HFFc6 (cell line): ENCODE measurements at places on chromosomes 6 and 20. TPM values are rescaled to one million over a fixed set of nuclear protein-coding genes. Genes with fewer than 3 reads are reported as not detected.

DUSP15 gene
- total RNA-seq: not detected in 3 replicates

PPIL6 gene
- total RNA-seq: 0.53 to 0.66 TPM (median 0.61 TPM) in 3 replicates

KIF6 gene
- total RNA-seq: not detected in 3 replicates

PHACTR3 gene
- total RNA-seq: not detected in 3 replicates

CGAS gene
- total RNA-seq: 3.9 to 5.8 TPM (median 5.3 TPM) in 3 replicates

TRIM38 gene
- 5.0 to 7.0 TPM (median 5.5 TPM) in 3 replicates for total RNA-seq

C20orf202 gene
- total RNA-seq: not detected in 3 replicates

DNAH8 gene
- total RNA-seq: not detected in 3 replicates

SEMG1 gene
- total RNA-seq: not detected in 3 replicates

PTCRA gene
- total RNA-seq: not detected in 3 replicates

NR2E1 gene
- not detected in 3 replicates for total RNA-seq

ATAT1 gene
- total RNA-seq: 4.5 to 9.3 TPM (median 8.4 TPM) in 3 replicates

GRCh38 chr6:143677891-143678791, at the start of gene PHACTR2:
Gene PHACTR2, plus strand, starts transcription at chr6:143677965. Its CDS starts 199 bp downstream, at chr6:143678164.
- peaks cover 76% of the 10 kb centered on the region for H3K4me1 ChIP-seq
- H3K4me3 ChIP-seq: peak within 1 kb of the TSS; percentile 89
- no peaks in the 10 kb centered on the region for H3K27me3 ChIP-seq
- peak within 1 kb of the TSS; percentile 64 for H3K27ac ChIP-seq

DNA sequence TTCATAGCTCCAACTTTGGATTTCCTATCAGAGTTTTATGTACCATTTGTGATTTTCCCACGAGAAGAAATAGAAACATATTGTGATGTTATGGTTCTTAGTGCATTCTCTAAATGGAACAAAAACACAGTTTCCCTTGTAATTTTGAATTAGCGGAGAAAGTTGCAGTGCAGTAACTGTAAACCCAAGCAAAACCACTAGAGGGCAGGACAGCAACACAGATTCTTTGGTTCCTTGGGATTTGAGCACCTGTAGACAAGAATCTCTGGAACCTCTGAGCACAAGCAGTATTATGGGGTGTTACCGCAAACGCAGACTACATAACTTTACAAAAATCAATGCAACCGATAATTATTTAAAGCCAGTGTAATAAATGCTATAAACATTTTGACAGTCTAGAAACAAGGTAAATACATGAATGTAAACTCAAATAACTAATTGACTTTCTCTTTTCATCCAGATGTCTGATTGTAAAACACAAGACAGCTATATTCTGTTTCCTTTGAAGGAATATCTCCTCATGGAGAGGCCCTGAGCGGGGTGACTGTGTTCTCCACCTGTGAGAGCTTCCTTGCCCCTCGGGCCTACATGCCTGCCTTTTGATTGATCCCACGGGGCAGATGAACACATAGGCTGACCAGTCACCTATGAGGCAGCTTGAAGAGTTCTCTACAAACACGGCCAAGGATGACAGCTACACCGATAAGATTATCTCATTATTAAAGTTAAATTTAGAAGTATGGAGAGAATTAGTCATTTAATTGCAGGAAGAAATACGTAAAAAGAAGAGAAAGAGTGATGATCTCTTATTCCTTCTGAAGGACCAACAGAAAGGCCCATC, 67.5 kb upstream of the COL21A1 start:
- peaks cover 22% of the 10 kb centered on the region for H3K4me1 ChIP-seq
- no peak overlapping the region for H3K27ac ChIP-seq
- peak overlapping the region; percentile 27; the same call in 1 of the 2 replicates for H3K4me3 ChIP-seq
- peaks cover 4% of the 10 kb centered on the region for H3K27me3 ChIP-seq
- DNase-seq: peak; percentile 19

- DNase-seq: no peak
- H3K27me3 ChIP-seq: no peaks in the 10 kb centered on the region
- H3K36me3 ChIP-seq: no peaks in the 10 kb centered on the region
- H3K27ac ChIP-seq: no peak overlapping the region
- H3K4me3 ChIP-seq: no peak overlapping the region
- peaks cover 7% of the 10 kb centered on the region for H3K4me1 ChIP-seq
These were observed 194.1 kb downstream of the PLCB1 start for GRCh38 chr20:8326191-8326590.

DNA sequence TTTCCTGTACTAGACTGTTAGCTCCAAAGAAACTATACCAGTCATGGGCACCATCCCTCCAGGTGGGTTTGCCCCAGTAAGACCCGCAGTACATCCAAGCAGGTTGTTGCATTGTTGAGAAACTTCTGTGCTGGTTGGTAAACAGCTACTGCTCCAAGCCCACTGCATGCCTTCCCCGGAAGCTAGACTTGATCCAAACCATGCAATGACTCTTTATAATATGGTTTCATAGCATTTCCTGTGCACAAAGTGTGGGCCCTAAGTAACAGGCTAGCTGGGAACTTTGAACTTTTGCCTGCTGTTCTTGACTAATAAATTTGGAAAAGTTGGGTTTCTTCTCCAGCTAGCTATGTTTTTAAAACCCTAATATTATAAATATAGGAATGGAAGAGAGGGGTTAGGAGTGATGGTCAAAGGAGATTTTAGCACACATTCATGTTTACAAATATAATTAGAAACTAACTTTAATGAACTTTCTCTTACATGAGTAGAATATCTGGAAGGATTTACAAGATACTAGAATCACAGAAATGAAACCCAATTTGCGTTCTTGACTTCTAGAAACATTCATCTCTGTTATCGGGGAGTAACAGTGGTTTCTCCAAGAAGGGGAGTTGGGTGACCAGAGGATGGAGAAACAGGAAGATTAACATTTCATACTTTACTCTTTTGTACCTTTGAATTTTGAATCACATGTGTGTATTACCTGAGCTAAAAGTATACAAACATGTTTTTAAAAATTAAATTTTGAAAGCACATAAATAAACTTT, 51.7 kb downstream of the GFOD1 start:
- no peak overlapping the region for H3K4me3 ChIP-seq
- DNase-seq: no peak
- no peak overlapping the region for H3K27ac ChIP-seq
- no peaks in the 10 kb centered on the region for H3K36me3 ChIP-seq

GRCh38 chr6:42017021-42017643, 33.2 kb upstream of the TAF8 start:
- H3K27ac ChIP-seq: peak overlapping the region; percentile 58; the same call in 1 of the 2 replicates
- peaks cover 28% of the 10 kb centered on the region for H3K4me1 ChIP-seq
- peaks cover 4% of the 10 kb centered on the region for H3K27me3 ChIP-seq
- H3K36me3 ChIP-seq: no peaks in the 10 kb centered on the region
- H3K4me3 ChIP-seq: peak overlapping the region; percentile 35

DNA sequence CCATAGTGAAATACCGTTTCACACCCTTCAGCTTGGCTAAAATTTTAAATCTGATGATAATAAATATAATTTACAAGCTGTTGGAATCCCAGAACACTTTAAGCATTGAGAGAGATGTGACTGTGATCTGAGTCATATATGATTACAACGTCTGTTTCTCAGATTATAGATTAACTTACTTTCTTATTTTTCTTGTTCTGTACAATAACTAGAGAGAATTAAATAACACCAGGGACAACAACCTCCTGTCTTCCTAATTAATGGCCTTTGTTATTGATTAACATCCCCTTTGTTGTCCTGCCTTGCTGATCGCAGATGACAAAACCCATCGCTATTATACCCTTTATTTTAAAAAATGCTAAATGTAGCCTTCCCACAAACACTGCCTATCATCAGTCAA, 87.8 kb upstream of the EZR start:
- H3K4me1 ChIP-seq: peaks cover 12% of the 10 kb centered on the region
- H3K27ac ChIP-seq: no peak overlapping the region

DNA sequence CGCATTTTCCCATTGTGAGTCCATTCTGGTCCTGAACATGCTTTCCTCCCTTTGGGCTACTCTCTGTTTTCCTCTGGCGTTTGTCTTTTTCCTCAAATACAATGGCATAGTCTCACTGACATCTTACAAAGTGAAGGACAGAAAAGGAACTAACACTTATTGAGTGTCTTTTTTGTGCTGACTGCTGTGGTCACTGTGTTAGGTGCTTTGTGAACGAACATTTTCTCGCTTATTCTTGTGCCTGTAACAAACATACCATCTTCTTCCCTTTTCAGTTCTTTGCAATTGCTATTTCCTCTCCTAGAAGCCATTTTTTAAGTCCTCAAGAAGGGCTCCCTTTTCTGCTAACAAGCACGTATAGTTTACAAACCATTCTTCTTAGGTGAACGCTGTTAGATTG, 15.4 kb downstream of the FIG4 start:
- H3K4me3 ChIP-seq: no peak overlapping the region
- no peak overlapping the region for H3K27ac ChIP-seq
- peaks cover 6% of the 10 kb centered on the region for H3K4me1 ChIP-seq
- peaks cover 24% of the 10 kb centered on the region for H3K36me3 ChIP-seq

DNA sequence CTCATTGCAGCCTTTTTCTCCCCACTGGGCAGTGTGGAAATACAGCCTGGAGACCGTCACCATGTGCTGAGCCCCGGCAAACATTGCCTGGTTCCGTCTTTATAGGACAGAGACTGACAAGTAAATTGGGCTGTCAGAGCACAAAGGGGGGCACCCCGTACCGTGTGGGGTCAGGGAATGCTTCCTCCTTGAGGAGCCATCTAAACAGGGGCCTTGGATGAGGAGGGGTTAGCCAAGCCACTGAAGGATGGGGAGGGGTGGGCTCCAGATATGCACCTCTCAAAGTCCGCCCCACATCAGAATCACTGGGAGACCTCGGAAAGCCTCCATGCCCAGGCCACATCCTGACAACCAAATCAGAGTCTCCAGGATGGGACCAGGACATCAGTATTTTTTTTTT, 73.9 kb downstream of the NFATC2 start:
- H3K27ac ChIP-seq: no peak overlapping the region
- H3K36me3 ChIP-seq: 0 out of 2 replicates have a peak, but pooled peaks cover 5% of the 10 kb centered on the region
- H3K4me3 ChIP-seq: no peak overlapping the region
- H3K4me1 ChIP-seq: peaks cover 8% of the 10 kb centered on the region

- DNase-seq: peak; percentile 19
- peaks cover 40% of the 10 kb centered on the region for H3K4me1 ChIP-seq
- H3K36me3 ChIP-seq: no peaks in the 10 kb centered on the region
- H3K4me3 ChIP-seq: no peak overlapping the region
- H3K27ac ChIP-seq: no peak overlapping the region
- peaks cover 3% of the 10 kb centered on the region for H3K27me3 ChIP-seq
These were observed 11.2 kb upstream of the MRPS18A start for GRCh38 chr6:43698584-43699349.

DNA sequence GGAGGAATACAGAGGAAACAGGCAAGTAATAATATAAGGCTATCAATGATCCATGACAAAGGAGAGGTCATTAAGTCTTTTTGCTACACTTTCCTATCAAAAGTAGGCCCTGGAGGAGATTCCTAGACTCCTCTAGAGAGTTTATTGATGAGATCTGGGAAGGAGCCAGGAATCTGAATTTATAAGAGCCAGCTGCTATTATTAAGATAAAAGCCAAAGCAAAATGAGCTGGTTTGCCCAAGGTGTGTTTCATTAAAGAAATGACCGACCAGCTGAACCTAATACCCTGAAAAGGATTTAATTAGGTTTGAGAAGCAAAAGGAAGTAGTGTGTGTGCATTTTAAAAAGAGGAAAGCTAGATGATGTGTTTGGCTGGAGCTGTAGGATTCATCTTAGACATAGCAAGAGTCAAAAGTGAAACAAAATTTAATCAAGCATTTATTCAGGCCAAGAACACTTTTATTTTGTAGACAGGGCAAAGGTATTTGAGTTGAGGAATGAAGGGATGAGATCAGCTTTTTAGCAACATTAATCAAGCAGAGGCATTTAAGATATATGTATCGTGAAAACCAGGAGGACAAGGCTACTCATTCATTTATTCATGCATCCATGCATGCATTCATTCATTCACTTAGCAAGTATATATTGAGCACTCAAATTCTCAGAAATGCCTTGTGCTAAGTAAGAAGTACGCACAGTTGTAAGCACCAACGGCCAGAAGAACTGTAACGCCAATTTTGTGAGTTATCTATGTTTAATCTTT, 43.5 kb upstream of the SCAF8 start:
- no peaks in the 10 kb centered on the region; the same call in 1 of the 2 replicates for H3K27me3 ChIP-seq
- DNase-seq: no peak
- H3K36me3 ChIP-seq: no peaks in the 10 kb centered on the region
- H3K27ac ChIP-seq: no peak overlapping the region

GRCh38 chr20:53793783-53794383, 200.2 kb upstream of the ZNF217 start:
- peaks cover 8% of the 10 kb centered on the region; the same call in 1 of the 2 replicates for H3K36me3 ChIP-seq
- no peak overlapping the region; the same call in 1 of the 2 replicates for H3K27ac ChIP-seq

DNA sequence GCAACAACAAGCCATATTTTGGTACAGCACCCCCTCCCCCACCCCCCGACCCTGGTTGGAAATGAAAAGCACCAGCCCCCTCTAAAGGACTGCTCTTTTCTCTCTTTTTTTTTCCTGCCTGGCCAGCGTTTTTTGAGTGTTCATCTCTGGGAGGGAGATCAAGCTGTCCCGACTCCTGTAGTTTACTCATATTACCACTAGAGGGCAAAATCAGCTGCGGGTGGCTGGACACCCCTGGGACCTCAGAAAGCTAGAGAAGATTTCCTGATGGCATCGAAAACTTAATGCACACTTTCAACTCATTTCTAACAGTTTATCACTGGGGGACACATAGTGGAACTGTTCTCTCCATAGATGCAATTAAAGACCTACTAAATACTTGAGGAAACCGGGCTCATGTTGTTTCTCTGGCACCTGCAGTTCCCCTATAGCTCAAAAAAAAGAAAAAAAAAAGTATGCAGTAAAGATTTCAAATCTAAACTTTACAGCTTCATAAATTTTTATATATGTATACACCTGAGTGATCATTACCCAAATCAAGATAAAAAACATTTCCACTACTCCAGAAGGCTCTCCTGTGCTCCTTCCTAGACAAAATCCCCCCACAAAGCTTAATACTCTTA, 24.4 kb downstream of the CNBD2 start:
- peak; percentile 58 for DNase-seq
- no peaks in the 10 kb centered on the region for H3K36me3 ChIP-seq
- H3K27ac ChIP-seq: no peak overlapping the region
- H3K4me3 ChIP-seq: no peak overlapping the region

- H3K4me3 ChIP-seq: no peak overlapping the region
- H3K27ac ChIP-seq: peak overlapping the region; percentile 23; the same call in 1 of the 2 replicates
- H3K27me3 ChIP-seq: no peaks in the 10 kb centered on the region
- H3K4me1 ChIP-seq: peaks cover 62% of the 10 kb centered on the region
- no peak for DNase-seq
These were observed 5.4 kb downstream of the ADA start for GRCh38 chr20:44646023-44646640.

DNA sequence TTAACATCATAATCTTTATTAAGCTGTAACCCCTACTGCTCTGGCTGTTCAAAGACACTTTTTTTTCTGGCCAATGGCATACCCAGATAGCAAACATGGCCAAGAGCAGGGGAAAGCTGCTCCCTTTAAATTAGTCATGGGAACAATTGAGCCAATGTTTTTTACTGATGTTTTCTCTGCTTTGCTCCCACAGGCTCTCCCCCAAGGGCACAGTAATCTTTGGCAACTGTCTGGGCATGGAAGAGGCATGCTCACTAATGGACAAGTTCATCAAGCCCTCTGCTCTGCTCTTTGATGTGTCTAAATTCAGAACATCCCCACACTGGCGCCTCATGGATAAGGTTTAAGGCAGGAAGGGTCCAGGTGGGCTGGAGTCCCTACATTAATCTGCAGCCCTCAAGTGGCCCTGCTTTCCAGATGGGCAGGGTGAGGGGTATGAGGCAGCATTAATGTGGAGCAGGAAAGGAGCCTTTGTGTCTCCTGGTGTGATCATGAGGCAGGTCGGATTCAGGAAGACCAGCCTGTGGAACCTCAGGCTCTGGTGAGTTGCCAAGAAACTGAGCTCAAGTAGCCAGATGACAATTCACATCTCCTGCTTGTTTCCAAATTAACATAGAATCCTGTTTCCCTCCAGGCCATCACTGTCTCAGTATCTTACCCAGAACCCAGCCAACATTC, 227.0 kb upstream of the CST7 start:
- no peak overlapping the region for H3K4me3 ChIP-seq
- H3K4me1 ChIP-seq: no peaks in the 10 kb centered on the region
- peaks cover 41% of the 10 kb centered on the region for H3K27me3 ChIP-seq
- no peak overlapping the region for H3K27ac ChIP-seq
